ENCODE measurements at places on chromosomes 3 and 15.

DNA sequence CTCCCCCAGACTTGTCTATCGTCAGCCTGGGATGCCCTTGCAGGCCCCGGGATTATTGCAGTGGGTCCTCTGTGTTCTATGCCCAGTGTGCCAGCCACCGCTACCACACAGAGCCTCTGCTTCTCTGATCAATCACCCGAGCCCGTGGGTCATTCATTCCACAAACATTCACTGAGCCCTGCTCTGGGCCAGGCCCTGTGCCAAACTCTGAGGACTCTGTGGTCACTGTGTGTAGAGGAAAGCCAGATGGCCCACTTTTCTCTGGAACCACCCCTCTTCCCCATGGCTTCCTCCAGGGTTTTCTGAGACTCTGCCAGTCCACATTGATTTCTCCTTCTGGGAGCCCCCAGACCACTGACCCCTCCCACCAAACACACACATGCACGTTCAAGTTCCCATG lies 55.5 kb downstream of the BSN start:
- DNase-seq = no peak

GRCh38 chr3:52688266-52688665 lies 2.4 kb downstream of the GNL3 start:
- DNase-seq = no peak

DNA sequence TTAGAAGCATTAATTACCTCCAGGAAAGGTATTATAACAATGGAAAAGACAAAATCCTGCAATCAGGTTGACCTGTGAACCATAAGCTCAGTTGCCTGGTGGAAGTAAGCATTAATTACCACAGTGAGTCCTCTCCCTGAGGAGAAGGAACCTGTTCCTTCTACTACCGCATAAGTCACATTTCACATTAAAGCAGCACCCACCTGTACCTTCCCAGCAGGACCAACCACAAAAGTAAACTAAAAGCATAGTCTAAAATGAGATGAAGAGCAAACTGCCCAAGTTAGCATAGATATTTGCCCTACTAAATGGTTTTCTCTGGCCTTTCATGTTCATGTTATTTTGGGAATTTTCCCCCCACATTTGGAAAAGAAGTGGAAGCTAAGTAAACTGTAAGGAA lies 78.2 kb downstream of the EFL1 start:
- DNase-seq = no peak

DNA sequence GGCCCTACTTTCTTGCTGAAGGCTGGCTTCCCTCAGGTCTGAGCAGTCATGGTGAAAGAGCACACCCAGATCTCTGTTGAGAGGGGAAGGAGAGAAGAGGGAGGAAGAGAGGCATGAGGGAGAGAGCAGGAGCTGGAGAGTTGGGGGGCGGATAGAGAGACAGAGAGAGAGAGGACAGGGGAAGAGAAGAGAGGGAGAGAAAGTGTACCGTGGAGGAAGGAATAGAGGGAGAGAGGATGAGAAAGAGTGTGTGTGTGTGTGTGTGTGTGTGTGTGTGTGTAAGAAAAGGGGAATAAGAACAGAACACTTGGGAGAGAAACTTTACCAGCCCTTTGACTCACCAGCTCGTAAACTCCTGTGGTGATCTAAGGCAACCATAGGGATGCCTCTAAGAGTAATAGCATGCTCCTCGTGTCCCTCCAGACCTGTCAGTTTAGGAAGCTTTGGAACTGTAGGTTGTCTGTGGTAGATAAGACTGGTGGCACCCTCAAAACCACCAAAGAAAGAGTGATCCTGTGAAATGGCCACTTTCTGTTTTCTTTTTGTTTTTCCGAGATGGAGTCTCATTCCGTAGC lies 18.2 kb downstream of the ZNF592 start:
- DNase-seq = peak; percentile 39

- DNase-seq = no peak
These were observed 2.9 kb upstream of the KLHL40 start for GRCh38 chr3:42682301-42683070.

DNA sequence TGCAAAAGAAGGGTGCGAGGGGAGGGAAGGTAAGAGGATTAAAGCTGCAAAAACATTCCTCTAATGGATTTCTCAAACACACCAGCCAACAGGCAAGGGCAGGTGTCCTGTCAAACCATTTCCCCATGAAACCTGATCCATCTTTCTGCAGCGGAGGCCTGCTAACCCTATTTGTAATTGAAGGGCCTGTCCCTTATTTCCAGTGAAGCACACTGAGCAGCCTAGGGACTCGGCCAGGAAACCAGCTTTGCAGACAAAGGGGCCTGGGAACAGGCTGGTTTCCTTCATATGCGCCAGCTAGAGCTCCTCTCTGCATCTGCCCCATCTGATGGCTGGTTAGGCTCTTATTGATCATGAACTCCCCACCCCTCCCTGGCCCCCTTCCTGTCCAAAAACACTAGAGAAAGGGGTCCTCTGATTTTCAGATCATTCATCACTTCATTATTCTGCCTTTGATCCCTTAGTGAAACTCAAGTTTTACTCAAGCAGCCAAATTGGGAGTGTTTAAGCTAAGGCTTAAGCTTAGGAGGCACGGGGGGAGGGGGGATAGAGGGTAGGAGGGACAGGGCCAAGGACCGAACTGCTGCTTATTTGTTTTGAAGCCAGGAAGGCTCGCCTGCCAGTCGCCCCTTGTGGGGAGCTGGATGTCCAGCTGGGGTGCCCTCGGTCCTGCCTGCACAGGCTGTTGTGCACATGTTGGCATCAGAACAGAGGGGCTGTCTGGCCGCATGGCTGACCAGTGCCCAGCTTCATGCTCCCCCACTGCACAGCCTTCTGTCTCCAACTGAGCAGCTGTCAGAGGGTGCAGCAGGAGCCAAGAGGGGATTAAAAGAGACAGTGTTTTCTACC lies 53.1 kb downstream of the BOC start:
- DNase-seq = no peak

GRCh38 chr15:92075764-92076163 lies 222.3 kb downstream of the SLCO3A1 start:
- DNase-seq = no peak

- no peak for DNase-seq
These were observed 278.0 kb downstream of the UBE2E2 start for GRCh38 chr3:23481011-23481615.

Data from Kasumi-1 (cell line).